ENCODE measurements at places on chromosomes 7 and 10.
A peak's percentile ranks its signal among the peaks of the same experiment; 100 is the strongest.

DNA sequence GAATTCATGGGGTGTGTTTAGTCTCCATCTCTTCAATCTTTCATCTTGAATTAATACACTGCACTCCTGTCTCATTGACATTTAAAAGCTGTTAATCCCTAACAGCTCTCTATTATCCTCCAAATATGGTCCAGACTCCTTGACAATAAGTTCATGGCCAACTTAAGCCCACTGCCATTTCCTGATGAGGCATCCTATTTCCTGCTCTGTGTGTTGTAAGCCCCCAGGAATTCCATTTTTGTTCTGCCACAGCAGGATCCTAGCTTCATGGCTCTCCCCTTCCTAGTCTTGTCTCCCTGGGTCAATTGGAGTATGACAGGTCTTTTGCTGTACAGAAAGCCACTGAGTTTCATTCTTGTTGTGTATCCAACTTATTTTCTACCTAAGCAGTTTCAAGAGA, 218.8 kb downstream of the OTUD1 start:
- DNase-seq = no peak

GRCh38 chr10:55426138-55426537, 625.1 kb upstream of the PCDH15 start:
- no peak for DNase-seq

GRCh38 chr10:98404571-98405359, 10.2 kb downstream of the PYROXD2 start:
- no peak for DNase-seq

DNA sequence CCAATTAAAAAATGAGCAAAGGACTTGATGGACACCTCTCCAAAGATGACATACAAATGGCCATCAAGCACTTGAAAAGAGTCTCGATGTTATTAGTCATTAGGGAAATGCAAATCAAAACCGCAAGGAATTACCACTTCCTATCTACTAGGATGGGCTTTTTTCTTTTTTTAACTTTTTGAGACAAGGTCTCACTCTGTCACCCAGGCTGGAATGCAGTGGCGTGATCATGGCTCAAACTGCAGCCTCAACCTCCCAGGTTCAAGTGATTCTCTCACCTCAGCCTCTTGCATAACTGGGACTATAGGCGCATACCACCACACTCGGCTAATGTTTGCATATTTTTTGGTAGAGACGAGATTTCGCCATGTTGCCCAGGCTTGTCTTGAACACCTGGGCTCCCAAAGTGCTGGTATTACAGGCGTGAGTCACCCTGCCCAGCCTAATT, 13.6 kb downstream of the NKX1-2 start:
- DNase-seq = no peak

GRCh38 chr10:93554760-93555432, 11.6 kb upstream of the FFAR4 start:
- peak; percentile 11 for DNase-seq

GRCh38 chr10:29050081-29050480, 238.8 kb upstream of the LYZL1 start:
- DNase-seq = no peak

- no peak for DNase-seq
Observed at GRCh38 chr10:69333205-69333604, 54.9 kb downstream of the HK1 start.

DNA sequence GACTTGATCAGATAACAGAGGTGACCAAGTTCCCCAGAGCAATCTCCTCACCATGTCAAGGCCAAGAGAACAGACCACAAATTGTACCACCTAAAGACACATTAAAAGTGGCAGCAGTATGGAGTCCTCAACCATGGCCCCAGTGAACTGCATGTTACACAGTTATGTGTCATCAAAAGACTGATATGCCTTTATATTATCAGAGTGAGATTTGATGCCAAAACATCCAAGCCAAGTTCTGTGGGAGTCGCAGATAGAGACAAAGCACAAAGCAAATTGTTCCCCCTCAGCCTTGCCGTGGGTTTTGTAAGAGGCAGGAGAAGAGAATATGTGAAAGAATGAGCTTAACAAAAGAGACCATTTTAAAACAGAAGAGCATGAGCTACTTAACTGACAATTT, 39.2 kb upstream of the TES start:
- no peak for DNase-seq

DNA sequence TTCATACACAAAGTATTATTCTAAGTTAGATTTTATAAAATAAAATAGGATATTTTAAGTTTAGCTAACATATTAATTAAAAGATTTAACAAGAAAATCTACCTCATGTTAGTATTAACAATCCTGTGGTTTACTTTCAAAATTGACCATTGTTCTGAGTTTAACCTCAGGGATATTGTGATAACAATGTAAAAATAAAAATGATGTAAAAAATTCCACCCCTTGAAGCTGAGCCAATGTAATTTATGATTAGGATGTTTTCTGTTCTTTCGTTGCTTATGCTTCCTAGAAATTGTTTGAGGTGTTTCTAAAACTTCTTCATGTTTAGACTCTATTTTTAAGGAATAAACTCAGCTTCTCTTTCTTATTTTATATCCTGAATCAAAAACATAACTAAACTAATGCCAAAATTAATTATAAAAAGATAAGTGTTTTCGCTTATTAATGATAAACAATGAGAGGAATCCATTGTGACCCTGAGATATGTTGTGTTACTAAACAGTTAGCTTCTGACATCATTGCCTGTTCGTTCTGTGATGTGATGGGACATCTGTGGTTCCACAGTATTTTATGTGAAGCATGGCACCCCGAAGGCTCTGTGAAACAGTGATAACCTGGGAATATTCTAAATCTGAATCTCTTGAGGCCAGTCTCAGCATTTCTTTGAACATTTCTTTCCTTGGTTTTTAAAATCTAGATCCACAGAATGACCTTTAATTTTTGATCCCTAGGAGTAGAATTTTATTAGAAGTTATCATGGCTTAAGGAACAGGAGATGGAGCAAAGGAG, 340.8 kb downstream of the ARL4A start:
- no peak for DNase-seq

DNA sequence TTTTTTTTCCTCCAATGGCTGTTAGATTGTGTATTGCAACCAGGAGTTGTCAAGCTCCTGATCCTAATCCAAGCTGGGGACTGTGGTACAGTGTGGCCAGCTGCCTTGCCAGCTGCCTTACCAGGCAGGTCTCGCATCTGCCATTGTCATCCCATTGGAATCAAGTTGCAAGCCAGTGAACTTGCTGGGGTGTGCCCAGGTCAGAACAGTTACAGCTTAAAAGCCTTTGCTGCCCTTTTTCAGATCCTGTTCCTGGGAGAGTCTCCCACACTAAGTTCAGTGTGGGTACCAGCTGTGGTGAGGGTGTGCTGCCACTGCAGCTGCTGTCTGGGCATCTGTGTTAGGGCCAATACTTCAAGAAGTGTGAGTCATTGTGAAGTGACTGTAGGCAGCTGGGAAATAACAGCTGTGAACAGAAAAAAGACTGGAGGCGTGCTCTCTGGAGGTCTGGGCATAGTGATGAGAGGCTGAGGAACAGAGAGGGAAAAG, 72.8 kb downstream of the CCNY start:
- DNase-seq = no peak

- no peak for DNase-seq
Observed at GRCh38 chr10:95247200-95247880, 43.5 kb downstream of the PDLIM1 start.

GRCh38 chr7:40324914-40325313, 190.1 kb downstream of the SUGCT start:
- DNase-seq = no peak

- no peak for DNase-seq
Observed at GRCh38 chr7:138837627-138838026, 39.6 kb upstream of the ATP6V0A4 start.

GRCh38 chr7:85191383-85191782, 4.5 kb upstream of the SEMA3D start:
- DNase-seq = no peak

GRCh38 chr7:8200316-8200715, 61.7 kb downstream of the ICA1 start:
- no peak for DNase-seq

- no peak for DNase-seq
Observed at GRCh38 chr10:17217631-17218232, 10.3 kb upstream of the VIM start.

- DNase-seq = no peak
Observed at GRCh38 chr10:104349623-104350126, 4.0 kb upstream of the CFAP58 start.

- DNase-seq = no peak
Observed at GRCh38 chr7:70766109-70766508, 365.8 kb upstream of the GALNT17 start.

DNA sequence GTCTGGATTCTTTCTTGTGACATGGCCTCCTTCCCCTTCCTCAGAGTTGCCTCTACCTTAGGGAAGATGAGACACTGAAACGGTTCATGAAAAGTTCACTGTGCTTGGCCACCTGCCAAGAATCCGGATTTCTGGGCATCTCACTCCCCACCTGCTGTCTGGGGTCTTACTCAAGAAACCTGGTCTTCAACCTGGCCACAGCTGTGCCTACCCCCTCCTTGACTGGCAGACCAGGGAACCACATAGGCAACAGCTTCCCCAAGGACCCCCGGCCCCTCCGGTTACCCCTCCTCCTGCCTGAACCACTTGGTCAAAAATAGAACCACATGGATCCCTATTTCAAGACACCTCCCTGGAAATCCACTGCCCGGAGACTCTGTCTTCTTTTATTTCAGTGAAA, 58.7 kb upstream of the NANOS1 start:
- no peak for DNase-seq

GRCh38 chr10:87973635-87974034, 110.2 kb downstream of the PTEN start:
- DNase-seq = no peak

DNA sequence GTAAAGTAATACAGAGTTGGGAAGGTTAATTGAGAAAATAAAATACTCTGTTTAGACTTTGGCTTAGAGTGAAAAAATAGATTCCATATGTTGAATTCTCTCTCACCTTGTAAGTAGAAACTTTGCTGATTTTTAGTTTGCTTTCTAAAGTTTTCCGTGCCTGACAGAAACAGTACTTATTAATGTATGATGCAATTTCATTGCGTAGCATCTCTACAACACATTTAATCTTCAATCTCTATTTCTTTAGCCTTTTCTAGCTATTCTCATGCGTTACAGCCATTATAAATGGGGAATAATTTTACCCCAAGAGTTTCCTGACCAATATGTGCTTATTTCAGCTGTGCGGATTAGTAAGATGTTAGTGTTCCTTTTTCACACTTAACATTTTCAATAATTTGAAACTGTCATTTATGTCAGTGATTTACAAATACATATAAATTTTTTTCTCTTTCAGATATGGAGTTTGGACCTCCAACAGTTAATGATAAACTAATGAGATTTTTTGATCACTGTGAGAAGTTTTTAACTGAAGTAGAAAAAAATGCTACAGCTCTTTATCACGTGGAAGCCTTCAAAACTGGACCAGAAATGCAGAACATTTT, 3.3 kb downstream of the MINPP1 start:
- no peak for DNase-seq

DNA sequence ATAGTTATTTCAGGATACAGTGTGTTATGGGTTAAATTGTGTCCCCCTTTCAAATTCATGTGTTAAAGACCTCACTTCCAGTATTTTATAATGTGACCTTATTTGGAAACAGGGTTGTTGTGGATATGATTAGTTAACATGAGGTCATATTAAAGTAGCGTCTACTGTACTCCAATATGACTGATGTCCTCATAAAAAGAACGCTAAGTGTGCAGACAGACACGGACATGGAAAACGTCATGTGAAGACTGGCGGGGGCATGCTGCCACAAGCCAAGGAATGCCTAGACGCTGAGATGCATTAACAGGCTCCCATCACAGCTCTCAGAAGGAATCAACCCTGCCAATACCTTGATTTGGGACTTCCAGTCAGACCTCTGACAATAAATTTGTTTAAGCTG, 1.5 kb upstream of the WDR37 start:
- DNase-seq = no peak

GRCh38 chr7:901388-902154, 25.2 kb downstream of the GET4 start:
- DNase-seq = peak; percentile 50

- DNase-seq = no peak
Observed at GRCh38 chr10:22259280-22259679, 41.5 kb upstream of the EBLN1 start.

DNA sequence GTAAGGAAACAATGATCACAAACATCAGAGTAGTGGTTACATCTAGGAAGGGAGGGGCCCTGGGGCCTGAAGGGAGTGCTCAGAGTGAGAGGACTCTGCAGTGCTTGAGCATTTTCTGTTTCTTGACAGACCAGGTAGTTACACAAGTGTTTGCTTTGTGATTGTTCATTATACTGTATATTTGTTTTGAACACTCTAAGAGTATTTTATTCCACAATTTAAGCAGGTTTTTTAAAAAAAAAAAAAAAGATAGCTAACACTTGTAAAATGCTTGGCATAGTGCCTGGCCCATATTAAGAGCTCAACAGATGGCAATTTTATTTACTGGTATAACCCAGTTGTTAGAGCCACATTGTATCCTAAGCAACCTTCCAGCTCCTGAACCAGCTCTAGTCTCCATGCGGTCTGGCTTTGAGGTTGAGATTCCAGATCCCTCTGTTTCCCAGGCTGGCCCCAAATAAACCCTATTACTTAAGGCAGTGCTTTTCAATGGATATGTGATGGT, 20.1 kb upstream of the ATXN7L1 start:
- DNase-seq = no peak

DNA sequence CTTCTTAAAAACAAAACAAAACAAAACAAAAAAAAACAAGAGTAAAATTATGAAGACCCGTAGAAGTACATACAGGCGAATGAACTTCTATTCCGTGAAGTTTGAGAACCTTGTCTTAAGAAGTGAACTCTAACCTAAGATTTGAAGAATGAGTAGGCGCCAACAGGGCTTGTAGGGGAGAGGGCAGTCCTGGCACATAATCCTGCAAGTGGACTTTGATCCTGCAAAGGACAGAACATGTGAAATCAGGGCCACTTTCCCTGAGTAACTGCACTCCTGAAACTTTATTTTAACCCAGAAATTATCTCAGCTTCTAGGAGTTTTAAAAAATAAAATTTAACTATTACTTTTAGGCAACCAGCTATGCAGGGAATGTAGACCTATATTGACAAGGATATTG, 62.0 kb downstream of the GNAT3 start:
- no peak for DNase-seq

GRCh38 chr7:44073664-44074348, 8.4 kb upstream of the PGAM2 start:
- DNase-seq = no peak

GRCh38 chr7:48959676-48960075, 35.3 kb downstream of the CDC14C start:
- no peak for DNase-seq

- DNase-seq = no peak
Observed at GRCh38 chr10:122112021-122112616, 123.2 kb downstream of the TACC2 start.

GRCh38 chr10:6755781-6756460, 175.8 kb upstream of the PRKCQ start:
- no peak for DNase-seq

All from activated CD4-positive, alpha-beta T cell treated with anti-CD3 and anti-CD28 coated beads for 24 hours (primary cell).